Fibroblast of skin of left quadriceps (primary cell): ENCODE measurements at places on chromosomes 7 and 10.

- DNase-seq, result peak; percentile 92
Measured at GRCh38 chr7:28408960-28409715, 3.2 kb upstream of the CREB5 start.

GRCh38 chr7:8639668-8640067, 206.3 kb downstream of the NXPH1 start:
- DNase-seq, result no peak

GRCh38 chr7:151616443-151617213, 96.9 kb upstream of the RHEB start:
- no peak for DNase-seq

DNA sequence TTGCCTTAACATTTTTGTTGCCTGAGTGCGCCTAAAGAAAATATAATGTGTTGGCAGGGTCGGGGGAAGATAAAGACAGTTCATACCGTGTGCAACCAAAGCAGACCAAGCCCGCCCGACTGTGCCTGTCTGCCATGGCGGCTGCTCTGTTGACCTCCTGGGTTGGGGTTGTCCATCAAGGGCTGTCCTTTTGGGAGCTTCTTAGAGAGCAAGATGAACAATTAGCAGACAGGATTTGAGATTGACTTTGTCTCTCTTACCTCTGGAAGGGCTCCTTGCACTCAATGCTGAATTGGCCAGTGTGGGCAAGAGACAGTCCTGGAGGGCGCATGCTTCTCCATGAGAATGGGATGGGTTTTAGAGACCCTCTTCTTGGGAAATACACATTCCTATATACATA, 319.6 kb downstream of the GLRX3 start:
- no peak for DNase-seq
